Fibroblast of skin of right quadriceps (primary cell): ENCODE measurements at places on chromosomes 12 and 14.

GRCh38 chr12:7994731-7995205 lies 37.7 kb upstream of the FOXJ2 start:
- peak; percentile 98 for DNase-seq

DNA sequence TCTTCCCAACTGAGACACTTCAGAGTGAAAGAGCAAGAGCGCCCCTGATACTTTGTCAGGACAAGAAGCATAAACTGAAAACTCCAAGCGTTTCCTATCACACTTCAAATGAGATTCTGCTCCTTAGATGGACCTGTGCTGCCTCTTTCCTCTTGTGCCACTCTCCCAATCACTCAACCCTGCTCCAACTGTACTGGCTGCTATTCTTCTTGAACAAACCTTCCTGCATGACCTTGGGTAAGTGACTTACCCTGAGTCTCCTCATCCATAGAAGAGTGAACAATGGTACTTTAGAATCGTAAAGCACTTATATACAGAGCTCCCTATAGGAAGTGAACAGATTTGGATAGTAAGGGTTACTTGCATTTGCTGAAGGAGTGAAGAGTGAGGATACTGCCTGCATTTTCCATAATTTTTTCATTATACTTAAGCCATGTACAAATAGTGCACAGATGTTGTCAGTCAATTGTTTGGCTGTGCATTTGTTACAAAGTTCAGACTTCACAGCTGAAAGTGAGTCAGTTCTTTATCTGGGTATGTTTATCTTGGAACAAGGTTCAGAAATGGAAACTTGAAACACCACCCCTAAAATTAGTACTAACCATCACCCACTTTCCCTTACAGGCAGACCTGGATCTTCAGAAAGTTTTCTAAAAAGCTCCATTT lies 10.8 kb downstream of the MTERF2 start:
- DNase-seq: peak; percentile 37

DNA sequence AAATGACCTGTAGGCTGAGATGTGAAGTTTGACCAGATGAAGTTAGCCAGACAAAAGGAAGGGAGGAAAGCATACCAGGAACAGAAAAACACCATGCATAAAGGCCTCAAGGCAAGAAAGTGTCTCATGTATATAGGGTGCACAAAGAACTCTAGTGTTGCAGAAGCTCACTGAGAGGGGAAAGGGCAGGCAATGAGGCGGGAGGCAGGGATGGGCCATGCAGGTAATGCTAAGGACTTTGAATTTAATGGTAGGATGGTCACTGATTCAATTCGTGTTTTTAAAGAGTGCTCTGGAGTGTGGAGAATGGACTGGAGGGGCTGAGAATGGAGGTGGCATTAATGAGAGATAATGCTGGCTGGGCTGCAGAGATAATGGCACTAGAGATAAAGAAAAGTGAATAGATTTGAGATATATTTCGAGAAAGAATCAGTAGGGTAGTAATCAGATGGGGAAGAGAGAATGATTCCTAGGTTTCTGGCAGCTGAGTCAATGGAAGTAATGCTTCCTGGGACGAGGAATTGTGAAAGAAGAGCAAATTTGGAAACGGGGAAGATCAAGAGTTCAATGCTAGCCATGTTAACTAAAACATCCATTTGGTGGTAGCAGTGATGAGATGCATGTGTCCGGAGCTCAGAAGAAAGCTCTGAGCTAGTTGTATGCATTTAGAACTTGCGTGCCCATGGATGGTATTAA lies 43.1 kb downstream of the LIMA1 start:
- DNase-seq: no peak

DNA sequence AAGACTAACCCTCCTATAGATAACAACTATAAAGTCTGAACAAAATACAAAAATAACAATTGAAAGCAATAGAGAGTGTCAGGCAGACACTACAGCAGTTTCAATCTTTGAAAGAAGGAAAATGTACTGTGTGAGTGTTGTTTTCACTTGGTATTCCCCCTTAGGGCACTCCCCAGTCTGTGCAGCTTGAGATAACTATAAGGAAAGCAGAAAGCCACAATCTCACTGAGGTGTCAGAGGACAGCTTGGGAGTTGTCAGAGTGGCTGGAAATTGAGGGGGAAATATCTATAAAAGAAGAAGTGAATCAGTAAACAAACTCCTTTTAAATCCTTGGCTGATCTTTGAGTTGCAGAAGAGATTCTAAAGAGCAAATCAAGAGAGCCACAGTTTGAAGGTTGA lies 364.8 kb downstream of the NELL2 start:
- no peak for DNase-seq

GRCh38 chr14:60655119-60655897 lies 6.0 kb upstream of the SIX1 start:
- peak; percentile 79 for DNase-seq

- peak; percentile 84 for DNase-seq
Observed at GRCh38 chr12:52903285-52903854, 1.5 kb downstream of the KRT8 start.

GRCh38 chr12:40552868-40553267 lies 139.4 kb upstream of the CNTN1 start:
- no peak for DNase-seq

- peak; percentile 74 for DNase-seq
Observed at GRCh38 chr12:32107359-32108267, 966 bp downstream of the BICD1 start.
